ENCODE measurements at places on chromosomes 11 and 22.
A peak's percentile ranks its signal among the peaks of the same experiment; 100 is the strongest.

GRCh38 chr22:48342016-48342415 lies 1485.7 kb downstream of the BRD1 start:
- no peak for DNase-seq

DNA sequence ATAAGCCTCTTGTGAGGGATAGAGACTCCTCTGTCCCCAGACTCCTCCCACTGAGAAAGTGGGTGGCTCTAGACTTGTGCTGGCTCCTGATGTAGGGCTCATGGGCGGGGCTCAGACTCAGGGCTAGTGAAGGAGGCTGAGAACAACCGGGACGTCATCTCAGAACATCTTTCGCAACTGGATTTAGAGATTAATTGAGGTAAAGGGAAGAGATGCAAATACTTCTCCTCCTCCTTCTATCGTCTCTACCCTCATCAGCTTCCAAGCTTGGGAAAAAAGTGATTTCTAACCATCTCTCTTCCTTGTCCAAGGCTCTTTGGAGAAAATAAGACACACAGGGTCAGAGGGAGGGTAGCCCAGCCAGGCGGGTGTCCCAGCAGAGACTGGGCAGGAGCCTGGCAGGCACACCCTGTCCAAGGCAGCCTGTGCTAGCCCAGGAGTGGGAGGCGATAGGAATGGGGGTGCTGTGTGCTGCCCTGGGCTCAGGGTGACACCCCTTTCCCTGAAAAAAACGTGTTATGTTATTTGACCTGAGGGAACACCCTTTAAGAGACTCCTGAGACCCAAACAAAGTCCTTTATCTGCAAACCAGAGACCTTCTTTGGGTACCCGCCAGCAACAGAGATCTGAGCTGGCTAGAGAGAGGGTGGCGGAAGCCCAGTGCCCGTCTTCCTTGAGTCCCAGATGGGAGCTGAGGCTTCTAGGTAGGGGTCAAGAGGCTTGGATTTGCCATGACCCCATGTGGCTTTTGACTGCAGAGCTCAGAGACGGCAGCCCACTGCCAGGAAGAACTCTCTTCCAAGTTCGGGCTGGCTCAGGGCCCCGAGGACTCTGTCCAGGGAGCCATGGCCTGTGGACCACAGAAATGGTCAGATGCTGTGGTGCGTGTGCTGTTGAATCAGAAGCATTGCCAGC lies 160.9 kb downstream of the ADAMTS15 start:
- DNase-seq = peak; percentile 91

- DNase-seq = peak; percentile 46
Measured at GRCh38 chr11:64251016-64251752, at the start of gene PLCB3. Gene PLCB3 (plus strand): TSS chr11:64251530. CDS start chr11:64251650, 120 bp downstream.

DNA sequence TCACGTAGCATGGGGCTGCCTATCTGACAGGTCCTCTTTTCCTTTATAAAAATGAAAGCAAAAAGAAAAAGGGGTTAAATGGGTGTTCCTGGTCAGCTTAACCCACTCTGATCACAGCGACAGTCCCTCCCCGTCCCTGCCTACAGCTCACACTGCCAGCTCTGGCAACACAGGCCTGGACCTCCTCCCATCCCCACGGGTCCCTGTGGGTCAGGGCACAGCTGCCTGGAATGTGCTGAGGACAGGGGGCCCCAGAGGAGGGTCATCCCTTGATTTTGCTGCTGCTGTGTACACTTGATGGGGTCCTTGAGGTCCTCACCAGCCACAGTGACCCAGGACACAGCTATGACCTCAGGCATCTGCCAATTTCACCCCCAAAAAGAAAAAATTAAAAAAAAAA lies 29.6 kb upstream of the CYP2D6 start:
- no peak for DNase-seq

GRCh38 chr11:62665599-62666258 lies 617 bp downstream of the CSKMT start:
- peak; percentile 41 for DNase-seq

DNA sequence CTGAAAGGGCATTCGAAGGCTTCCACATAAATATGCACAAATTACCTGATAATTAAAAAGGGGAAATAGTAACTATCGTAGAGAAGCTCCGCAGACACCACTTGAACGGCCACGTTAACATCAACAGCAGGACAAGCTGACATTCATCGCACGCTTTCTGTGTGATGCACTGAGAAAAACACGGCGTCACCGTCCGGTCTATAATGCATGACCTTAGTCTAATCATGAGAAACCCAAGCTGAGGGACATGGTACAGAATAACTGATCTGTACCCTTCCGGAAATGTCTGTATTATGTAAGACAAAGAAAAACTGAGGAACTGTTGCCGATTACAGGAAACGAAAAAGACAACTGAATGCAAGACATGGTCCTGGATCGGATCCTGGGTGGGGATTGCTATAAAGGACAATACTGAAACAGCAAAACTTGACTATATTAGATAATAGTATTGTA lies 678 bp upstream of the RANGAP1 start:
- no peak for DNase-seq

- no peak for DNase-seq
Measured at GRCh38 chr11:110962921-110963320, 250.7 kb upstream of the ARHGAP20 start.

GRCh38 chr11:132862137-132862536 lies 670.2 kb downstream of the OPCML start:
- DNase-seq = no peak

GRCh38 chr11:122717264-122717867 lies 61.8 kb downstream of the UBASH3B start:
- no peak for DNase-seq

DNA sequence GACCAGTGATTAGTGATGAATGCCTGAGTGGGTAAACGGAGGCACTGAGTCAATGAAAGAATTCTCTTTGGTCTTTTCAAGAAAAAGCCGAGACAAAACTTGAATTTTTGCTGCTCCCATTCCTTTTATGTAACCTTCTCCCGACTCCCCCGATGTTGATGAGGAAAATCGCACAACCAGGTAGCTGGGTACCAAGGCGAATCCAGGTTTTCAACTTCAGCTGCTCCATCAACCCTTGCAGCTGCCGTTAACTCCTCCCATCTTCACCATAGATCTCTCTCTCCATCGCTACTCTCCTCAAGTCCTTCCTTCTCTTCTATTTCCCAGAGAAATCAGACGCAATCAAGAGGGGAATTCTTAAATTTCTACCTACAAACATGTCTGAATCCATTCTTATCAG lies 611 bp upstream of the USP2 start:
- DNase-seq = no peak

GRCh38 chr22:46695346-46696228 lies 42.5 kb downstream of the CERK start:
- no peak for DNase-seq

DNA sequence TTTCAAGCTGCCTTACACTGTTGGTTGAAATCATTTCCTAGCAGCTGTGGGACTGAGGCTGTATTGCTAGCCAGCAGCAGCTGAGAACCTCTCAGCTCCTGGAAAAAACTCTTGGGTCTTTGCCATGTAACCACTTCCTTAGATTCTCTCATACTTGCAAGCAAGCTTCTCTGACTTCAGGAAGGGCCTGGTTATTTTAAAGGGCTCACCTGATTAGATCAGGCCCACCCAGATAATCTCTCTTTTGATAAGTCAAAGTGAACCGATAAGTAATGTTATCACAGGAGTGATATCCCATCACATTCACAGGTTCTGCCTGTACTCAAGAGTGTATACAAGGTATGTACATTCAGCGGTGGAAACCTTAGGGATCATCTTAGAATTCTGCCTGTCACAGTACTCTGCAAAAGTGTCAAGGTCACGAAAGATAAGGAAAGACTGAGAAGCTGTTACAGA lies 7.4 kb upstream of the CLPB start:
- no peak for DNase-seq

DNA sequence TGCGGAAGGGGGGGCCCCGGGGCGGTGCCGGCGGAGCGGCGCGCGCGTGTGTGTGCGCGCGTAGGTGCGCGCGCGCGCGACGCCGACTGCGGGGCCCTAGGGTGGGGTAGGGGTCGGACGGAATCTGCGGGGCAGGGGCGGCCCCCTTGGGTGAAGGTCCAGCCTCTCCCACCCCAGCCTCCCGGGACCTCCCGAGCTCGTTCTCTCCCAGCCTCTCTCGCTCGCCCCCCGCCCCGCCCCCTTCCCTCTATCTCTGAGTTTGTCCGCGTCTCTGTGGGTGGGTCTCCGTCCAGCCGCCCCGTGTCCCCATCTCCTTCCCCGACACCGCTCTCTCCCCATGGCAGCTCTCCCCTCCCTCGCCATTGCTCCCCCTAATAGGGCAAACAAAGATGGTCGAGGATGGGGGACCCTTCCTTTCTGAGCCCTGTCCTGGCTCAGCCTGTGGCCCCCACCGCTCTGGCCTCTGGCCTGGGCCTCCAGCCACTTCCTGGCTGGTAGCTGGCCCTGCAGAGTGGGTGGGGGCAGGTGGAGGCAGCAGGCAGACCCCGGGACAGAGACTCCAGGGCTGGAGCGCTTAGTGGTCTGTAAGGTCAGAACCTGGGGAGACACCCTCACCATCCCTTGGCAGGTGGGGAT lies 33.0 kb upstream of the PRR5 start:
- no peak for DNase-seq

DNA sequence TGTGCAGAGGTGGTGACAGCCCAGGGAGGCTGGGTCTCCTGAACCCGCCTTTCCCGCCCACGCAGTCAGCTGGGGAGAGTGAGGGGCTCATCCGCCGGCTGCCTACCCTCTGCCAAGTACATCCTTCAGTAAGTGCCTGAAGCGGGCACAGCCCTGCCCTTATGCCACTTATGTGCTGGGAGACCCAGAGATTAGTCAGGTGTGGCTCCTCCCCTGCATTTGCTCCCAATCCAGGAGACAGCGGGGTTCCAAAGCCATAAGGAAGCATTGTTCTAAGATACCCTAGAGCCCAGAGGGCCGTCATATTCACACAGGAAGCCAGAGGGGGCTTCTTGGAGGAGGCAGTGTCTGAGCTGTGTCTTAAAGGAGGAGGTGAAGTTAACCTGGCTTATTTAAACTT lies 5.8 kb upstream of the PPP6R3 start:
- peak; percentile 39 for DNase-seq

DNA sequence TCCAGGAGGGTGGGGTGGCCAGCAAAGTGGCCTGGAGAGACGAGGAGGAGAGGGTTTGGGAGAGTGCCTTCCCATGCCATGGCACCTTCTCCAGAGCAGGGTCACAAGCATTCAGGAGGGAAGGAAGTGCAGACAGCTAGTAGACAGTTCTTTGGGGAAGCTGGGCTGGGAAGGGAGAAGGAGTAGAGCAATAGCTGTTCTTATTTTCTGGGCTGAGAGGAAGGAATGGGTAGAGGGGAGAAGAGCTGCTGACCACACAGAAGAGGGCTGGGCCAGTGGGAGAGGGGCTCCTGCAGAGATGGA lies 14.8 kb upstream of the PICK1 start:
- no peak for DNase-seq

GRCh38 chr11:2678396-2678795 lies 21.4 kb downstream of the KCNQ1OT1 start:
- DNase-seq = no peak

DNA sequence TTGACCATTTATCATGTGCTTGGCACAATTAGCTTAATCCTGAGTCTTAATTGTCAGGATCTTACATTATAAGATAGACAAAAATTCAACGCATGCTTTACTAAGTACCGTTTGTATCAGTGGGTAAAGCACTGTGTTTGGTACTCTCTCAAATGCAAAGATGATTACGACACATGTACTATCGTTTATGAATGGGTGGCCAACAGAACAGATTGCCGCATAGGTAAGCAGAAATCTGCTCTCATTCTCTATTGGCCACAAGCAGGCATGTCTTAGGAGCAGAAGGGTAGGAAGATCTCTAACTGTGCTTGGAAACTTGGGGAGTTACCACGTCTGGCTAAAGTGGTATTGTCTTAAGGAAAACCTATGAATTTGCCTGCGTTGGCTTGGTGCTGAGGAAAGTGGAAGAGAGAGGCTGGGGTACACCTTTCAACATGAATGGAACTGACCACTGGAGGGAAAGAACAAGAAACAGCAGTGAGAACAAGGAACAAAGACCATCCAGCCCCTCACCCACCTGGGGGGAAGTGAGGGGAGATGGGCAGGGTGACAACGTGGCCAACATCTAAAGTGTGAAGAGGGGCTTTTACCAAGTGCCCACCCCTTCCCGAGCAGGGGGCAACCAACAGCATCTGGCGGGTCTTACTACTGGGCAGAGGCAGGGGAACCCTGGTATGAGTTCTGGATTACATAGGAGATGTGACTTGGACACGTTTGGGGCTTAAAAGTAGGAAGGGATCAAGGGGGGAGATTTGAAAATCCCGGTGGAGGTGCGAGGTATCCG lies 1.0 kb upstream of the TUBA8 start:
- no peak for DNase-seq

DNA sequence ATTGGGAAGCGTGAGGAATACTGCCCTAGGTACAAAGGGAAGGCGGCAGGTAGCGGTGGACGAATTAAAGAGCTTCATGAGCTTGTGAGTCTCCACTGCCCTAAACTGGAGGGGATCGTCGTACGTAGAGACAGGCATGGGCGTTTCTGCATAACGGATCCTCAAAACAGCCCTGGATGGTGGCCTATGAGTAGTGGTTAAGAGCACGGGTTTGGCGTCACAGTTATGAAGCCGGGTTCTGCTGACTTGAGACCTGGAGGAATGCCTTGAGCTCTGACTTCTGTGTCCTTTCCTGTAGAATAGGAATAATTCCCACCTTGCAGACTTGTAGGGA lies 335 bp downstream of the TMEM138 start:
- no peak for DNase-seq

GRCh38 chr11:20032577-20033260 lies 127.6 kb downstream of the DBX1 start:
- no peak for DNase-seq

GRCh38 chr11:13908535-13908934 lies 54.0 kb upstream of the SPON1 start:
- DNase-seq = no peak

- no peak for DNase-seq
Measured at GRCh38 chr11:34789196-34789834, 126.9 kb downstream of the APIP start.
